ENCODE measurements at places on chromosomes 1 and 21.

GRCh38 chr1:165449131-165449530 is 4.2 kb upstream of the RXRG start:
- DNase-seq = no peak

DNA sequence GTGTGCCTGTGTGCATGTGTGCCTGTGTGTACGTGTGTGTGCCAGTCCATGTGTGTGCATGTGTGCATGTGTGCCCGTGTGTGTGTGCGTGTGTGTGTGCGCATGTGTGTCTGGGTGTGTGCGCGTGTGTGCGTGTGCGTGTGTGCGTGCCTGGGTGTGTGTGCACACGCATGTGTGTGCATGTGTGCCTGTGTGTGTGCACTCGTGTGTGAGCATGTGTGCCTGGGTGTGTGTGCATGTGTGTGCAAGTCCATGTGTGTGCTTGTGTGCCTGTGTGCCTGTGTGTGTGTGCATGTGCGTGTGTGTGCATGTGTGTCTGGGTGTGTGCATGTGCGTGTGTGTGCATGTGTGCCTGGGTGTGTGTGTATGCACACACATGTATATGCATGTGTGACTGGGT is 28.7 kb upstream of the COL6A2 start:
- no peak for DNase-seq

GRCh38 chr1:26012864-26013263 is 8.7 kb upstream of the EXTL1 start:
- no peak for DNase-seq

DNA sequence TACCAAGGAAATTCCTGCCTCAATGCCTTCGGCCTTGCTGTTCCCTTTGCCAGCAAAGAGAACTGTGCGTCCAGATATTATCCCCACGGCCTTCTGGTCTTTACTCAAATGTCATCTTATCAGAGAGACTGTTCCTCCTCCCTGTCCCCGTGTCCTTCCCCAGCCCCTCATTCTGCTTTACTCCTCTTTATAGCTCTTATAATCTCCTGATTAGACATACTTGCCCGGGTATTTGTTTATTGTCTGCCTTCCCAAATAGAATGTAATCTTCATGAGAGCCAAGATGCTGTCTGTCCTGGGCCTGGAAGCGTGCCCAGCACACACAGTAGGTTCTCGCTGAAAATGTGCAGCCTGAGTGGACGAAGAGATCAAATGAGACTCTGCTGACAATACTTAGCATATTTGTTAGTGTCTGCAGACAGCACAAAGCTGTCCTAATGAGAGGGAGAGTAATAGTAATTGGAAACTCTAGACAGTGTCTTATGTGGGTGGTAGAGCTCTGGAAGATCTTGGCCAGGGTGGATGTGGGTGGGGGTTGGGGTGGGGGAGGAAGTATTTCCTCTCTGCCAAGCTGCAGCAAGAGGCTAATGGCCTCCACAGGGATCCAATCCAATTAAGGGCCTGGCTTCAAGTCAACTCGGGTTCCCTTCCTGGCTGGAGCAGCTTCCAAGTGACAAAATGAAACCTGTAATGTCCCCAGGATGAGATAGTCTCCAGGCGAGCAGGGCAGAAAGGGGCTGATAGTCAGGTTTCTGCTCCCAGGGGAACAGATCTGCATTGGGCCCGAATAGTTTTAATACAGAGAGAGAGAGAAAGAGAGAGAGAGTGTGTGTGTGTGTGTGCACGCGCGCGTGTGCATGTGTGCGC is 9.5 kb upstream of the CLIC4 start:
- peak; percentile 42 for DNase-seq

DNA sequence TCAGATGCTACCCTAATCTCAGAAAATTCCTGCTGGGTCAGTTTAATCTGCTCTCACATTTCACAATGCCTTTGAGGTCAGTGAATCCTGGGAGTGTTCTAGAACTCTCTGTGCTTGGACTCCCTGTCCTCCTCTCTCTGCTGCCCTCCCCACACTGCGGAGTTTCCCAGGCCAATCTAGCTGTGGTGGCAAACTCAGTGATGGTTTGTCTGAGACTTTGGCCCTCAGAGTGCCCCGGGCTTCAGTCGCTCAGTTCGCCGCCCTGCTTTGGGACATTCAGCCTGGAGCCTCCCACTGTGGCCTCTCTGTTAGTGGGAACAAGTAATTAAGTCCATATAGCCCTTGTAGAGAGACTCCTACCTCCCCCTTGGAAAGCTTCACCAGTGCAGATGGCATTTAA is 7.1 kb downstream of the C1orf226 start:
- DNase-seq = no peak

- no peak for DNase-seq
Measured at GRCh38 chr1:63042278-63042677, 258.3 kb downstream of the ATG4C start.

DNA sequence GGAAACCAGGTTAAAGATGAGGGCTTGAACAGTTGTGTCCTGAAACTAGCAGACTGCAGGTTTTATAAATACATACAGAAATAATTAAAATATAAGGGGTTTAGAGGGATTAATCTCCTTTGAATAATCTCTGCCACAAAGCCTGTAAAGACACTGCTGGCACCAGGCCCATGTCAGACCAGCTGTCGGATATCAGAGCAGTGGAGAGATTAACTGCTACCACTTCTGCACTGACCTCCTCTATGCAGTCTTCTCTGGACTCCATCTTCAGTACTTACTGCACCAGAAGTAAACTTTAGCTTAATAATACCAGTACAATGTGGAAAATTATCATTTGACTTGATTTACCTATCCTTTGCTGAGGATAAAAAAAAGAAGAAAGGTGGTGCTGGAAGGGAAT is 128.6 kb downstream of the LHX4 start:
- no peak for DNase-seq

DNA sequence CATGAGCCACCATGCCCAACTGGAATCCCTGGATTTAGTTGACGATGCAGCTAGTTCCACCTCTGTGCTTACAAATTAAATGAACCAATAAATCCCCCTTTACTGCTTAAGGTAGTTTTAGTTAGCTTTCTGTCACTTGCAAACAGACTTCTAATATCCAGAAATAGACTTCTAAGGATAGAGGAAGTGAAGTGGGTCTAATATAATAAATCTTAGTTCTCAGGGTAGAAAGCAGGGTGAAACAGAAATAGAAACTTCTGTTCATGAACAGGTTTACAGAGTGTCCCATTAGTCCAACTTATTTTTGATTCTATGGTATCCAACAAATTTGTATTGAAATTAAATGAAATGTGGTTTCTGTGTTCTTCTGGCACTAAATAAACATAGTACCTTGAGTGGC is 20.1 kb downstream of the BCAS2 start:
- no peak for DNase-seq

- DNase-seq = no peak
Measured at GRCh38 chr1:178126741-178127185, 32.9 kb downstream of the RASAL2 start.

GRCh38 chr1:171286032-171286705 is 27.8 kb upstream of the FMO4 start:
- peak; percentile 14 for DNase-seq

DNA sequence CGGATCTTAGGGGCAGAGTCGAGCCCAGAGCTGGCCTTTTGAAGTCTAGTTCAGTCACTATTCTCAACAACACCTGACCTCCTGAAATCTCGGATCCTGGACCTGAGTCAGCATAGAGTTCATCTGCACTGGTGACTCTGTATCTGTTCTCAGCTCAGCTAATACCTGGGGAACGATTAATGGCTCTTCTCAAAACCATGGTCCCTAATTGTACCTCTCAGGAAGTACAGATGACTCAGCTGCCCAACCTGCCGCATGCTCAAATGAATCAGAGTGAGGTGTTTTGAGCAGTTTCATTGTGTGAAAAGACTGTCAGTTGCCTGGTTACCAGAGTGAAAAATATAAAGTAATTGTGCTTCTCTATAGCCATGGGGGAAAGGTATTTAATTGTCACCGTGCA is 89.2 kb downstream of the SLC35F3 start:
- no peak for DNase-seq

DNA sequence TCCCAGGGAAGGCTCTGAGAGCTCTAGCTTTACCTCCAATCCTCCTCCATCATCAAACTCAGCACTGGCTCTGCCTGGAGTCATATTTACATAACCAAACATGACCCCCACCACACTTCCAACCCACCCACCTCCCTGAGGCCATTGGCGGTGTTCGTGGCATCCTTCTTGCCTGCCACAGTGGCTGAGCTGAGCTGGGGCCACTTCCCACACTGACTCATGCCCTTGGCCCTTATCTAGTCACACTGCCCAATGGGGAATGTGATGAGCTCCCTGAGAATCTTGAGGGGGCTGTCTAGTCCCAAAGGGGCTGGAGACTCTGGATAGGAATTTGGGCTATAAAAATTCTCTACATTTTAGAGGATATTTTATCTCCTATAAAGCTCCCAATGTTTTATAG is 230.9 kb upstream of the IRF2BP2 start:
- DNase-seq = no peak

- DNase-seq = no peak
Measured at GRCh38 chr1:178057912-178058534, 35.9 kb upstream of the RASAL2 start.

- DNase-seq = no peak
Measured at GRCh38 chr21:17451364-17451891, 61.4 kb upstream of the CXADR start.

GRCh38 chr1:71583756-71584155 is 502.9 kb upstream of the ZRANB2 start:
- no peak for DNase-seq

DNA sequence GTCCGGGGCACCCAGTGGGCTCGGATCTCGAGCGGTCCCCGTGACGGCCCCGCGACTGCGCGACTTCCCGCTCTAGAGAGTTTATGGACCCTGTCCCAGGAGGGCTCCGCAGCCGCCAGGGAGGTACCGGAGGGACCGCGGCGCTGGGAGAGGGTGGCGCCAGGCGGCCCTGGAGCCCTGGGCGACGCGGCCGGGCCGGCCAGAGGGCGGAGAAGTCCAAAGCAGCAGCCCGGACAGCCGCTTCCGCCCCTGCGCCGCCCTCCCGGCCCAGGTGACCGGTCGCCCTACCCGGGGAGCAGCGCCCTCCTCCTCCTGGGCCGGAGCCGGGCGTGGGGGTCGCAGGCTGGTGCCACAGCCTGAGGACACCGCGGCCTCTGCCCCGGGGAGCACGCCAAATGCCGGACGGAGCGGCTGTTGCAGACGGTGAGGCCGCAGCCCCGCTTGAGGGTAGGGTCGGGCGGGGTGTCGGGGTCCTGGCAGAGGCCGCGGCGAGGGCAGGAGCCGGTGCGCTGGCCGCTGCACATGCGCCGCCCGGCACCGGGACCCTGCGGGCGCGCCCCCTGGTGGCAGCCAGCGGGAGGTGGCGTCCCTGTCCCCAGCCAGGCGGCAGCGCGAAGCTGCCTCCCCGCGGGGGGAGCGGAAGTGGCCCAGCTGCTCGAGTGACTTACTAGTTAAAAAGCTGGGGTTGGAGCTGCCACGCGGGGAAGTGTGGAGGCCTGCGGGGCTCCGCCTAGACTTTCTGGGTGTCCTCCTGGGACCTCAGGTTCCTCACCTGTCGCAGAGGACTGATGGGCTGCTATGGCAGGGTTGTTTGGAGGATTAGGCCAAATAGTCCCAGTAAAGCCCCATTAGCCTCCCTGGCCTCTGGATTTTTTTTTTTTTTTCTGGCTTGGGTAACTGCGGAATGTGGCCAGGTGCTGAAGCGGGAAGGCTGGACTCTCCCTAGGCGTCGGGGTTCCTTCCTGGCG is 20.9 kb upstream of the ZNF678 start:
- peak; percentile 81 for DNase-seq

- DNase-seq = peak; percentile 4
Measured at GRCh38 chr1:224739997-224740684, 124.0 kb downstream of the CNIH3 start.

- DNase-seq = no peak
Measured at GRCh38 chr1:61956016-61956645, 213.9 kb downstream of the PATJ start.

DNA sequence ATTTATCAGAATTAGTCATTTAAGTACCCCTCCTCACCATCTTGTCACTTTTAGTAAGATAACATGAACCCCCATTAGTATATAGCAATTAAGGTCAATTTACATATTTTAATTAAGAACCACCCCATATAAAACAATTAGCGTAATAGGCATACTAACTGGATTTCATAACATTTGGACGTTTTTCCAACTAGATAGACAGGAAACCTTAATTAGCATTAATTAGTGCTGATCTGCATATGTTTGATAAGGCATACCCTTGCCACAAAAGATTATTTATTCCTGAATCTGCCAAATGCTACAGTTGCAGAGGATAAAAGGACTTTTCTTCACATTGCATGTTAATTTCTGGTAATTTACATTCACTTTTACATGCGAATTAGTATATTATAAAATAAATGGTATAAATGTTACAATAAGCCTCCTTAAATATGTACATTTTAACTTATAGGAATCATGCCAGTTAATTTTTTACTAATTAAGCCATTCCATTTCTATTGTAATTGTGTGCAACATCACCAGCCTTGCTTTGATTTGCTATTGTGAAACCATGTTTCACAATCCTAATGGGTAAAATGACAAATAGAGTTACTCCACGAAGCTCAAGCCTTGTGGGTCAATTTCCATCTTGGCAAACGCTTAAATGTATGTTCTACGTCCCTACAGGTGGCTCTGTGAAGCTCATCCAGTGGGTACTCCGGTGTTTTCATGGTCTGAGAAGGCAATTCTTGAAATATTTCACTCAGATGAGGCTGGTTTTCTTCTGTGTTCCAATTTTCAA is 469.6 kb downstream of the DPYD start:
- DNase-seq = no peak

GRCh38 chr1:233281711-233282581 is 13.6 kb downstream of the PCNX2 start:
- peak; percentile 16 for DNase-seq

DNA sequence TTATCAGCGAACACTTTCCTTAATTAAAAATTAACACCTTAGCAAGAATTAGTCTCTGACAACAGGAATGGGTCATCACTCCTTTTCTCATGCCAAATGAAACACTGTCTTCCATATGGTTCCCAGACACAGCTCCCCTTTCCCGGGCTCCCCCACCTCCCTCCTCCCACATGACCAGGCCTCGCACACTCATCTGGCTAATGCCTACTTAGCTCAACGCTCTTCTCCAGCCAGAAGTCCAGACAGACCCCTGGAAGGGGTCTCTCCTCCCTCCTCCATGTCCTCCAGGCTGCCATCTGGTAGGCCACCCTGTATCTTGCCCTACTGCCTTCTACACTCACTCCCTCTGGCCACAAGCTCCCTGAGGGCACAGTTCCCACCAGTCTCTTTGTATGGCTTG is 39.9 kb downstream of the KCNC4 start:
- no peak for DNase-seq

GRCh38 chr1:1939296-1940122 is 20.4 kb upstream of the TMEM52 start:
- DNase-seq = no peak

DNA sequence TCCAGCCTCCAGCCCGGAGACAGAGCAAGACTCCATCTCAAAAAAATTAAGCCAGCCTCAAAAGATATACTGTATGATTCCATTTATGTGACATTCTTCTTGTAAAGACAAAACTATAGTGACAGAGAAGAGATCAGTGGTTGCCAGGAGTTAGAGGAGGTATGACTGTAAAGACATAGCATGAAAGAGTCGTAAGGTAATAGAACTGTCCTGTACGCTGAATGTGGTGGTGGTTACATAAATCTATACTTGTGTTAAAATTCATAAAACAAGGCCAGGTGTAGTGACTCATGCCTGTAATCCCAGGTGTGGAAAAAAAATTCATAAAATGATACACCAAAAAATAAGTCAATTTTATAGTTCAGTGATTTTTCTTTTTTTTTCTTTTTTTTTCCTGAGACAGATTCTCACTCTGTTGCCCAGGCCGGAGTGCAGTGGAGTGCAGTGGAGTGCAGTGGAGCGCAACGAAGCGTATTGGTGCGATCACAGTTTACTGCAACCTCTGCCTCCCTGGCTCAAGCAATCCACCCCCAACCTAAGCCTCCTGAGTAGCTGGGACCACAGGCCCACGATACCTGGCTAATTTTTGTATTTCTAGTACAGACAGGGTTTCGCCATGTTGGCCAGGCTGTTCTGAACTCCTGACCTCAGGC is 84.9 kb upstream of the CXADR start:
- peak; percentile 92 for DNase-seq
